ENCODE measurements at places on chromosomes 6 and 20.
A peak's percentile ranks its signal among the peaks of the same experiment; 100 is the strongest.

DNA sequence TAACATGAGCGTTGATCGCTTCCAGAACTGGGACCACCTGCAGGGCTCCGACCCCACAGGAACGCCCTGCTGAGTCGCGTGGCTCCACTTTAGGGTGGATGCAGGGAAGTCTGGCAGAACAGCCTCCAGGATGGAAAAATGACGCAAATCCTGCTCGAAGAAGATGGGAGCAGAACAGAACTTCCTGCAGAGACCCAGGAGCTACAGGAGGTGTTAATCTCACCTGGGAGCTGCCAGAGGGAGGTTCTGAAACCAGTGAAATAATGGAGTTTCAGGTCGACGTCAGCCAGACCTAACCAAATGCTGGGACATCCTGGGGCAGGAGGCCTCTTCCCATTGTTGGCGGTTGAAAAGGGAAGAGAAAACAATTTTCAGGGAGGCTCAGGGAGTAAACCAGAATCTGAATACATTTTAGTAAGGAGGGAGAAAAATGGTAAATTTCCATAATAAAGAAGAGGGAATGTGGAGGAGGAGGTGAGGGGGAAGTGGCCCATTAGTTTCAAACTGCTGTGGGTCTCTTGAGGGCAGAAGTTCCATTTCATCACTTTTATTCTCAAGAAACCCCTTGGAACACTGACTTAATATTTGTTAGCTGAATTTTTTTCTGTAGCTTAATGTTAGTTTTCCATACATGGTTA lies 558.4 kb upstream of the CDH4 start:
- no peak for DNase-seq

DNA sequence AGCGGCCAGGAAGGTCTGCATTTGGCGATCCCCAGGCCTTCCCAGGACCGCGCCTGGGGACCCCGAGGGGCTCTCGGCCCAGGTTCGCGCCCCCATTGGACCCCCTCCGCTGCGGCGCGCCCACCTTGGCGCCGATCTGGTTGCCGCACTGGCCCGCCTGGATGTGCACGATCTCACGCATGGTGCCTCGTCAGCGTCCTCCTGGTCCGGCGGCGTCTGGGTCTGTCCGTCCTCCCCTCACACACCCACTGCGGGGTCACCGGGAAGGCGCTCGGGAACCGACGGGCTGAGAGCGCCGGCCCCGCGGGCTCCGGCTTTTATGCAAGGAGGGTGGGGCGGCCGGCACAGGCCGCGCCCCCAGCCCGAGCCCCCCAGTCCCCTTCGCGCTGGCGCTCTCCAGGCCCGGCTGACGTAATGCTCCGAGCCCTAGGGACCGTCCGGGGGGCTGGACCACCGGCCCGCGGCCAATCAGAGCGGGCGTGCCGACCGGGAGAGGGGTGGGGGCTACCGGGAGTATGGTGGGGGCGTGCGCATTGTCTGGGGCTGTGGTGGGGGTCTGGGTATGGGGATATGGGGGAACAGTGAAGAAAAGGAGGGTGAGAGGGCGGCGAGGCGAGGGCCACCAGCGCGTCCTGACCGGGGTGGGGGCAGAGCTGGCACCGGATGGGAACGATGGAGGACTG lies at the start of gene TUBB2B:
TUBB2B (minus strand) TSS at position 291 of the 683 bp plus-strand sequence; CDS start at position 181, 110 bp downstream.
- no peak for DNase-seq

- DNase-seq, result no peak
Observed at GRCh38 chr20:56362833-56363413, 4.1 kb downstream of the FAM210B start.

GRCh38 chr6:50301307-50301706 lies 251.6 kb upstream of the DEFB112 start:
- DNase-seq, result no peak

- no peak for DNase-seq
Observed at GRCh38 chr6:113888493-113888892, 31.3 kb downstream of the MARCKS start.

- peak; percentile 45 for DNase-seq
Observed at GRCh38 chr6:148565321-148565926, 181.4 kb upstream of the UST start.

DNA sequence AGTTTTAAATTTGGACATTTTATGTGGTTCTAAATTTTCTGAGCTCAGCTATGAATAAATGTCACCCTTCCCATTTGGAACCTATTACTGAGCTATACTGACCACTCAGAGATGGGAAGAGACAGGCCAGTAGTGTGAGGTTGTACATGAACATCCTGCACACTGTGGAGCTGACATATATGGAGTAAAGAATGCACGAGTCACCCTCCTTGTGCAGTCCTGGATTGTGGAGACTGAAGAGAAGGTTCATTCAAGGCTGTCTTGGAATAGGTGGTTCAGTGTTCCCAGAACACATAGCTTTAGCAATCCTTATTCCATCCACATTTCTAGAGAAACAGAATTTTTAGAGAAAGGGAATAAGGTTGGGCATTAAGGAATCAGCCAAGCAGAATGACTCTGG lies 50.3 kb upstream of the OGFRL1 start:
- DNase-seq, result peak; percentile 61

GRCh38 chr6:137989664-137990063 lies 117.6 kb downstream of the PERP start:
- DNase-seq, result peak; percentile 13

DNA sequence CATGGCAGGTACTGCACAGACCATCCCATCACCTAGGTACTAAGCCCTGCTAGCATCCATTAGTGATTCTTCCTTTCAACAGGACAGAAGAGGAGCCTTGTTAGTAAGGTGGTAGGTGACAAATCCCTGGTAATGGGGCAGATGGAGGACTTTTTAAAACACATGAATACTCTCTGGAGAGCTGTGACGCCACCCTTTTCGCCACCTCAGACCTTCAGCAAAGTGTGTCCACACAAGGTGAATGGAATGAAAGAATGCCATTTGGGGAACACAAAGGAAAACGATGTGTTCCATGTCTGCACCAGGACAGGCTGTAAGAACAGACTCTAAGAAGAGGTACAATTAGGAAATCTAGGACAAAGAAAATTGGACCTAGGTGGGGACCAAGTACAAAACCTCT lies 110.5 kb upstream of the CARMIL1 start:
- no peak for DNase-seq

GRCh38 chr20:61297986-61298385 lies 45.9 kb downstream of the CDH4 start:
- DNase-seq, result peak; percentile 18

DNA sequence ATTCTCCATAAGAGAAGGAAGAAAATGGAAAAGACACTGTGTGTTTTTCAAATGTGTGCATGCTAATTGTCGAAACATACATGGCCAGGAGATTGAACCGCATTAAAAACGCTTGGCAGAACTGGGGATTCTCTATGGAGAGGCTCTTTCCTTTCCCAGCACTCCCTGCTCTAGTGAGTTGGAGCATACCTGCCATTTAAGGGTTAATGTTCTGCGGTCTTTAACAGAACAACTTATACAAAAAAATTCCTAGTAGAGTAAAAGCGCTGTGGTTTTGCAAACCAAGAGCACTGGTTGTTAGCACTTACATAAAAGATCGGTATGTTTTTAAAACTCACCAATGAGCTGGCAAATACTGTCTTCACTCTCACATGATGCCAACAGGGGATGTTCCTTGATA lies 1.5 kb downstream of the TAGAP start:
- DNase-seq, result no peak

DNA sequence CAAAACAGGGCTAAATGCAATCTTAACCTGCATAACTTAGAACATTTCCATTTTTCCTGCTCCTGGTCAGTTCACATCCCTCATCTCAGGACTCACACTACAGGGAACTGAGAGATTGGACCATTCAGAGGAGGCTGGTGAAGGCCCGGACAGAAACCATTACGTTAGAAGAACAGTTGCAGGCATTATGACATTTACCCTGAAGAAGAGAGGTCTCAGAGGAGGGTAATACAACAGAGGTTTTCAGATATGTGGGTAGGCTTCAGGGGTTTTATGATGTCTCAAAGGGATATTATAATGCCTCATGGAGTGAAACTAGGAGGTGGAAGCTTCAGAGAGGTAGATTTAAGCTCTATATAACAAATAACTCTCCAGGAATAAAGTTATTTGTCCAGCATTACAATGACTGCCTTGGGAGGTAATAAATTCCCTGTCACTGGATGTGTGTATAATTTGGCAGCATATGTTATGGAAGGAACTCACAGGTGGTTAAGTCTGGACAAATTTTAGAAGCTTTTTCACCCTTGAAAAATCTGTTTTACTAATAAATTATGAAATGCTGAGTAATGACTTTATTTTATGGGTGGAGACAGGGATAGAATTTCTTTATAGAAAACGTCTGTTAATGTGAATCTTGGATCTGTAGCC lies 36.7 kb upstream of the RIPOR2 start:
- DNase-seq, result no peak

- DNase-seq, result no peak
Observed at GRCh38 chr20:59223182-59223601, 59.6 kb downstream of the ZNF831 start.
